ENCODE measurements at places on chromosomes 2 and 18.

DNA sequence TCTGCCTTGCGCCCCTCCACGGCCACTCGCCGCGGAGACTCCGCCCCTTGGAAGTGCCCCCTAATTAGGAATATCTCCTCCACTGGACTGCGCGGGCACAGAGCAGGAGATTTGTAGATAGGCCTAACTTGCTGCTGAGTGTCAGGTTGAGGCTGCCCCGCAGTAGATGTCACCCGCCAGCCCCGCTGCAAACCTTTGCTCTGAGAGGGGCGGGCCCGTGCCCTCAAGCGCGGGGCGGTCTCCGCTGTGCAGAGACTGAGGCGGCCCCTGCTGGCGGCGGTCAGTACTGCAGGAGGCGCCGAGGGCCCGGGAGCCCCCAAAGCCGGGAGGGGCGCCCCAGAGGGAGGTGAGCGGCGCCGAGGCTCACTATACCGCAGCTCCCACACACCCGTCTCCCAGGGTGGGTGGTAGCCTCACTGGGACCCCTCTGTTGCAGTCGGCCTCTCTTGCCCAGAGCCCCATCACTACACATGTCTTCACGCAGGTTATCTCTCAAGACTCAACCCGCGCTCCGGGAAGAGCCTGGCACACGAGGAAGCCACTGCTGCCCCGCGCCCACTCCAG lies 2.9 kb upstream of the NEURL3 start:
- DNase-seq = peak; percentile 0

DNA sequence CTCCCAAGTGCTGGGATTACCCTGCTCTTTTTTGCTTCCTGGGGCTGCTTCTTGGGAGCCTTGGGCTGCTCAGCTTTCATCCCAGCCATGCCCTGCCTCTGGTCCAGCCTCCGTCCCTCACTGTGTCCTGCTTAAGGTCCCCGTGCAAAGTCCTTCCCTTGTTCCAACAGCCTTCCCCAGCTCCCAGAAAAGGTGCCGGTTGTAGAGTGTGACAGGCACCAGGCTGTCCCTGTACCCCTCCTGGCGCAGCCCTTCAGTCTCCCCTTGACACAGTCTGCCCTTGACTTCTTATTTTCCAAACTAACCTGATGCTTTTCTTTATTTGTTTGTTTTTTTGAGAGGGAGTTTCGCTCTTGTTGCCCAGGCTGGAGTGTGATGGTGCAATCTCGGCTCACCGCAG lies 20.1 kb upstream of the ALPI start:
- no peak for DNase-seq

GRCh38 chr2:162678551-162678950 lies 160.0 kb downstream of the KCNH7 start:
- no peak for DNase-seq

DNA sequence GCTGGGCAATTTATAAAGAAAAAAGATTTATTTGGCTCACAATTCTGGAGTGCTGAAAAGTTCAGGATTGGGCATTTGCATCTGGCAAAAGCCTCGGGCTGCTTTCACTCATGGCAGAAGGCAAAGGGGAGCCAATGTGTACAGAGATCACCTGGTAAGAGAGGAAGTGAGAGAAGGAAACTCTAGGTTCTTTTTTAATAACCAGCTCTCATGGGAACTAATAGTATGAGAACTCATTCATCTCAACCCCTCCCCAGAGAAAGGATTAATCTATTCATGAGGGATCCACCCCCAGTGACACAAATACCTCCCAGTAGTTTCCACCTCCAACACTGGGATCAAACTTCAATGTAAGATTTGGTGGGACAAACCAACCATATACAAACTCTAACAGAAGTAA lies 129.0 kb downstream of the EVA1A start:
- DNase-seq = no peak

- no peak for DNase-seq
Measured at GRCh38 chr18:2882201-2882600, 35.4 kb downstream of the EMILIN2 start.

DNA sequence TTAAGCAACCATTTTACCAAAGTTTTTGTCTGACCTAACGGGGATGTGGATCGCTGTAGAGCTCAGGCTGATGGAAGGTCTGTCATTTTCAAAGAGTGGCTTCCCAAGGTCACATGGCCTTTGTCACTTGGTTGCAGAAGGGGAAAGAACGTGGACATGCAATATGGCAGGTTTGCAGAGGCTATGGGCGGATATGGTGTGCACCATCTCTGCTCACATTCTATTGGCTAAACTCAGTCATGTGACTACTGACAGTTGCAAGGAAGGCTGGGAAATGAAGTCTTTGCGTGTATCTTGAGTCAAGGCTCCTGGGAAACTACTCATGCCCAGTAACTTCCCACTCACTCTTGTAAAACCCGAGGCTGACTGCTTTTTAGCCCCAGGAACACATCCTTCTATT lies 96.8 kb downstream of the ST6GAL2 start:
- DNase-seq = no peak

DNA sequence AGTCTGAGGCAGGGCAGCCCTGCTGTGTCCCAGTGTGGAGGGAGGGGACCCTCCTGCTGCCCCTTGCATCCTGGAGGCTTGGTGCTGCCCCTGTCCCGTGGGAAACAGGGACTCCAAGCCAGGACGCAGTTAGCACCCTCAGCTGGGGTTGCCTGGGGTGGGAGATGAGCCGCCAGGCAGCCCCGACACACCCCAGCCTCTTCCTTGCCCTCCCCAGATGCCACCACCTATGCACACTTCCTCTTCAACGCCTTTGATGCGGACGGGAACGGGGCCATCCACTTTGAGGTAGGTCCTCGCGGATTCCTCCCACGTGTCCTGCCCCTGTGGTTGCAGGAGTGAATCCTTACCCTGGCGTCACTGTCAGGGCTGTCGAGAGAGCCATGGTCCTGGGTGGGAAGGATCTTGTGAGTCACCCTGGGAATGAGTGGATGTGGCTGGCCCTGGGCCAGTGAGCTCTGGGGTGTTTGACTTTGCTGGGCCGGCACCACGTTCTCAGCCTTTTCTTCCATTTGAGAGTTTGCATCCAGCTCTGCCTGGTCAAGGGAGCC lies 27.5 kb upstream of the FAHD2A start:
- DNase-seq = no peak

DNA sequence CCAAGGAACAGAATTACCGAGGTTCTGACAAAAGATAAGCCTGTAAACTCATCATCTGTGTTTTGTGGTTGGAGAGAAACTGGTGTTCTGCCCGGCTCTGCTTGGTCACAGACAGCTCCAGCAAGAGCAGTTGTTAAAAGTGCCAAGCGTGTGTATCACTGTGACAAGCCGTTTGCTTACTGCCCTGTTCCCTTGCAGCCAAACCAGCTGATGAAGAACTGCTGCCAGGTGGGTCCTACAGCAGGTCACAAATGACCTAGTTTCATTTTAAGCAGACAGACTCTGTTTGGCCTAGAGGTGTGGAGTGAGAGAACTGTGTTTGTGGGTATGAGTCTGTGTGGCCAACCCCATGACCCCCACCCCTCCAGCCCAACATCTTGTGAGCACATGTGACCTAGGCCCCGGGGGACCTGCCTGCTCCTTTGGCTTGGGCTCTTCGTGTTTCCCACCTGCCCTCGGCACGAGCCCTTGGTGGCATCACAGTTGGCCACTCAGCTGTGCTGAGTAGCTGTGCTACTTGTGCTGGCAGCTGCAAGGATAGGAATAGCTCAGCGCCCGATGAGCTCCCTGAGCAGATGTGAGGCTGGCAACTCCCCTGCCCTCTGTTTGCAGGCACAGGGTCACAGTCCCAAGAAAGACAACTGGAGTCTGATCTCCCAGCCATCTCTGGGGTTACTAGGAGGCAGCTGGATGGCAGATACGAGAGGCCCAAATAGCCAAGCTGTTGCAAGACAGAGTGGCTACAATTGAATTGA lies 9.7 kb downstream of the OXER1 start:
- DNase-seq = no peak

DNA sequence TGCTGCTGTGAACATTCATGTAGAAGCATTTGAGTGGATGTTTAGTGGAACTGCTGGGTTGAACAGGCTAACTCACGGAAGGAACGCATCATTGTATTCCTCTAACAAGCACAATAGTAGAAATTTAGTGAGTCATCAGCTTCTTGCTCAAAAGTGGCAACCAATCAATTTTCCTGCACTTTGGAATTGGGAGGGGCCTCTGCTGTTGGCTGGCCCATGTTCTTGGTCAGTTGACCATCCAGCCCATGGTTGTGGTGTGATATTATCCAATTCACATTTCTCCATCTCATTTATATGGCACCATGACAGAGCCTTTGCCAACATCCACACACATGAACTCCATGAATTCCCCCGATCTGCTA lies 95.0 kb downstream of the TNFRSF11A start:
- no peak for DNase-seq

DNA sequence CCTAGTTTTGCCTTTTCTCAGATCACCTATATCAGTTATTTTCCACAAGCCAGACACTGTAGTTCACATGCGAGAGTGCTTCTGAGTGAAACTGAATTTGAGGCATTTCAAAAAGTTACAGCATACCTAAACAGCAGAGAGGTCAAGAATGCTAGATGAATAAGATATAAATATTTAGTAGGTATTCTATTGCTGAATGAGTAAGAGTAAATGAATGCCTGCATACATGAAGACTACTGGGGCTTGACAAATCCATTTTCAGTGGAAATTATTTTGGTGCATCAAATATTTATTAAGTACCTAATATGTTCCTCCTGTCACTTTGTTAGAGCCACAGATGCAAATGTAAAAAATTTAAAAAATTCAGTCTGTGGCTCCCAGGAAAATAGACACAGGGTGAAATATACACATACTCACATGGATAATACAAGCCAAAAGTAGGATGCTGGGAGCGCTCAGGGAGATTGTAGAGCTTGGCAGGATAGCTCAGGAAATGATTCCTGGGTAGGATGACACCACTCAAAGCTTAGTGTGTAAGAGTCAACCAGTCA lies 27.6 kb upstream of the CDC42EP3 start:
- DNase-seq = no peak

DNA sequence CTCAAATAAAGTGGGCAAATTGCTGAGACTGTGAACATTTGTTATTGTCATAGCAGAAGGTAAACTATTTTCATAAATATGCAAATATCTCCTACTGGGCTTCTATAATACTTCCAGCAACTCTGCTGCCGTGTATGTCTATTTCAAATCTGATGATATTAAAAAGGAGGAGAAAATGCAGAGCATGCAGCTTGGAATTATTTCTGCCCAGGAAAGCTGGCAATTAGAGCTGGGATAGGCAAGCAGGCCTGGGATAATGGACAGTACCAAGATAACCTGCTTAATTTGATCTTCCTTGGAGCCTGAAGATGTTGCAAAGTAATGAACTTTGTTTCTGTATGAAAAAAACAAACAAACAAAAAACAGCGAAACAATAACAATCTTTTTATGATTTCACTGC lies 72.8 kb downstream of the HNMT start:
- no peak for DNase-seq

GRCh38 chr2:221156062-221156734 lies 415.9 kb downstream of the EPHA4 start:
- DNase-seq = no peak

GRCh38 chr2:52970642-52971041 lies 797.0 kb upstream of the CHAC2 start:
- DNase-seq = peak; percentile 63

DNA sequence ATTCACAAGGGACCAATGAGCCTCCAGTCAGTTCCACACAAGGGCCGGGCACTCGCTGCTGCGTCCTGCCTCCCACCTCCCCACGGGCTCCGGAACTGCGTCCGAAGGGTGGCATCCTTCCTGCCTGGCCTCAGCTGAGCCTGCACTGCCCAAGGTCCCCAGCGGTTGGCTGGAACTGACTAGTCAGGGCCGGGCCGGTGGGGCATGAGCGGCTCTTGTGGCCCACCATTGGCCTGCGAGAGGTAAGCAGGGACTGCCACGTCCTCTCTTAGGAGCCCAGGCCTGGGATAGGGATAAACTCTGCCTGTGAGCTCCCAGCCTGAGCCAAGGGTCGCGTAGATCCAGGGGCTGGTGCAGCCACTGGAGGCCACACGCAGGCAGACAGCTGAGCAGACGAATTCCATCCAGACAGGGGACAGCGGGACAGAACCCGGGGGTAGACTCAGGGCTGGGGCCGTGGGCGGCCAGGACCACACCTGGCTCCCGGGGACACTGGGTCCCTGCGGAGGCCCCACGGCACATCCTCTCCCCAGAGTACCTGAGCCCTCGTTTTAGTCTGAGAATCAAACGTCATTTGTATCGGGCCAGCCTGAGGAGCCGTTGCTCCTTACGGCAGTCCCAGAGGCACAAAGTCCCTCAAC lies 148.4 kb downstream of the ZNF516 start:
- no peak for DNase-seq

- DNase-seq = no peak
Measured at GRCh38 chr18:35041815-35042387, 688 bp downstream of the MAPRE2 start.

DNA sequence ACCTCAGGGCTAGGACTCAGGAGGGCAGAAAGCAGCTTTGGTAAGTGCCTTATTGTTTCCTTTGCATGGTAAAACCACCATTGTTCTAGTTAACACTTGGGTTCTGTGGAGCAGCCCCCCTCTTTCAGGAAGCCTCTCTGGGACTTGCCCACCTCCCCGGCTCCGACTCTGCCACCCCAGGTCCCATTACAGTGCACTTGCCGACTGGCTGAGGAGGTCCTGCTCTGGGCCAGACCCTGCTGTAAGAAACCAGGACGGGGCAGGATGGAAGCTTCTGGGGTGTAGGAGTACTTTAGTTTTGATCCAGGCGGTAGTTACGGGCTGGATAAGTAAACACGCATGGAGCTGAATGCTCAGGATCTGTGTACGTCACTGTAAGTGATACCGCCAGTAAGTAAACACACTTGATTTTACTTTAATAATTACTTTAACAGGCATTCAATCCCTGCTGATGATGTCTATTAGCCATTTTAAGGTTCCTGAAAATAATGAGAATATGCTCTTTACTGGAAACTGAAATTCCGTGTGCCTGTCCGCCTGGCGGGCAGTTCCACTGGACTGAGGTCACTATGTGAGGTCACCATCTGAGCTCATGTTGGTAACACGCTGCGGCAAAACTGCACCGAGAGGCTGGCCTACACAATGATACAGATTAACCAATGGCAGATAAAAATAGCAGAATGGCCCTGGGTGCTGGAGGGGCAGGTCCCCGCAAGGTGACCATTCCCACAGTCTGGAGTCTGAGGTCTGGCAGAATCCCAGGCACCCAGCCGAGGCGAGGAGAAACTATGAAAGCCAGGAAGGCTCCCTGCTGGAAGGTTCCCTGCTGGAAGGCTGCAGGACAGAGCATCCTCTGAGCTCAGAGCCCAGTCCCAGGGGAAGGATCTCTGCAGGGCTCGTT lies 25.2 kb downstream of the HS1BP3 start:
- no peak for DNase-seq

DNA sequence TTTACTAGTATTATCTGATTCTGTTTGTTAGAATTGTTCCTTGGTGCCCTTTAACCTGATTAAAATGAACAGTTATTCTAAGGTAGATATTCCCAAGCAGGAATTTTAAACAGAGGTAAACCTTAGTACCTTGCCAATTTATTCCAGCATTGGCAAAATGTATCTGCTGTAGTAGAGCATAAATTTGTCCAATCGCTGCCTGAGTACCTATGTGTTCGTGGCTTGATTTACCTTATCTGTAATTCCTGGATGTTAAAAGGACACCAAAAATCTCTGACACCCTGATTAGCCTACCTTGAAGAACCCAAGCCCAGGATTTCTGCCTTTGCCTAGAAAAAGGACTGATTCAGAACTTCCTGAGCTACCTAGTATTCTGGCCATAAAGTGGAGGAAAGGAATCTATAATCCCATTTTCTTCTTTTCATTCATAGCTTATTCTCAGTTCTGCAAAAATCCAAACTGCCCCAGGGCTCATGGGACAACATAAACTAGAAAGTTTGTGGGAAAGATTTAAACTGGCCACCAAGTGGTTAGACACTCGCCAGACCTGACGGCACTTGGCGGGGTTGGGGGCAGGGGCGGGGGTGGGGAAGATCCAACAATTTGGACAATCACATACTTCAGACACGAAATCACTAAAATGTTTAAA lies 16.2 kb upstream of the ZCCHC2 start:
- no peak for DNase-seq

GRCh38 chr2:85709401-85709811 lies 15.2 kb downstream of the GNLY start:
- DNase-seq = no peak

All from NCI-H1417 treated with DMSO at 0.1 percent for 48 hours (cell line).